HFF-Myc (cell line): ENCODE measurements at places on chromosomes 4 and X.
A peak's percentile ranks its signal among the peaks of the same experiment; 100 is the strongest.

DNA sequence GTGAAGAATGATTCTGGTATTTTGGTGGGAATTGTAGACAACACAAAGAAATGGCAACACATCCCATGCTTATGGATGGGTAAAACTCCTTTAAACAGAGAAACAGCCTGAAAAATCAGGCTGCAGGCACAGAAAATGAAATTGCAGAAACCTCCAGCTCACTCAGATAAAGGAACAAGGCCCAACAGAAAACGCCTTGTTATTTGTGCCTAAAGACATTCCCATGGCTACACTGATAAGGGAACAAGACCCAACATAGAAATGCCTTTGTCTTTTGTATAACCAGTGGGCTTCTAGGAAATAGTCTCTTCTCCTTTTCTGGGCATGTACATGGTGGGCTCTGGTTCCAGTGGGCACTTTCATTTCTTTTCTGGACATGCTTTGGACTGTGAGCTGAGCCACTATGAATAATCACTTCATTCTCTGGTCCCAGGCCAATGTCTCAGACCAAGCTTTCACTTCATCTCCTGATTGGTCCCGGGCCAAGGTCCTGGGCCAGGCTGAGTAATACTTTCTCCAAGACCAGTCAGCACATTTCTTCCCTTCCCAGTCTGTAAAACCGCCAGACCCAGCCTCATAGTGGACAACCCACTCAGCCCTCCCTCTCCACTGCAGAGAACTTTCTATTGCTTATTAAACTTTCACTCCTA lies 160.5 kb downstream of the TBX22 start:
- DNase-seq: no peak

GRCh38 chr4:156954587-156954986 lies 17.0 kb downstream of the PDGFC start:
- no peak for DNase-seq

DNA sequence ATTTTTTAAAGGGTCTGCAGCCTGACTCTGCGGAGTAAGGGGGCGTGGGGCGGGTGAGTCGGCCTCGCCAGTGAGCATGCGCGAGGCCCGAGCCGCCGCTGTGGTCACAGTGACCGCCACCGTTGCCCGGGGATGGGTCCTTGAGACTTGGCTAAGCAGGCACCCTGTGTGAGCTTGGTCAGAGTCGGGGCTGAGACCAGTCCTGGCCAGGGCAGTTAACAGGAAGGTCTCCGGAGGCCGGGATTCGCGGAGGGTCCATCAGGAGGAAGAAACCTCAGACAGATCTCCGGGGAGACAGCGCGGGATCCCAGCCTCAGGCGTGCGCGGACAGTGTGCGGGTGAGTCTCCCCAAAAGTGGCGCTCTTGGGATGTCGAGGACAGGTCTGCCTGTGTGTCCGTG lies 1384.4 kb upstream of the PCDH10 start:
- no peak for DNase-seq

DNA sequence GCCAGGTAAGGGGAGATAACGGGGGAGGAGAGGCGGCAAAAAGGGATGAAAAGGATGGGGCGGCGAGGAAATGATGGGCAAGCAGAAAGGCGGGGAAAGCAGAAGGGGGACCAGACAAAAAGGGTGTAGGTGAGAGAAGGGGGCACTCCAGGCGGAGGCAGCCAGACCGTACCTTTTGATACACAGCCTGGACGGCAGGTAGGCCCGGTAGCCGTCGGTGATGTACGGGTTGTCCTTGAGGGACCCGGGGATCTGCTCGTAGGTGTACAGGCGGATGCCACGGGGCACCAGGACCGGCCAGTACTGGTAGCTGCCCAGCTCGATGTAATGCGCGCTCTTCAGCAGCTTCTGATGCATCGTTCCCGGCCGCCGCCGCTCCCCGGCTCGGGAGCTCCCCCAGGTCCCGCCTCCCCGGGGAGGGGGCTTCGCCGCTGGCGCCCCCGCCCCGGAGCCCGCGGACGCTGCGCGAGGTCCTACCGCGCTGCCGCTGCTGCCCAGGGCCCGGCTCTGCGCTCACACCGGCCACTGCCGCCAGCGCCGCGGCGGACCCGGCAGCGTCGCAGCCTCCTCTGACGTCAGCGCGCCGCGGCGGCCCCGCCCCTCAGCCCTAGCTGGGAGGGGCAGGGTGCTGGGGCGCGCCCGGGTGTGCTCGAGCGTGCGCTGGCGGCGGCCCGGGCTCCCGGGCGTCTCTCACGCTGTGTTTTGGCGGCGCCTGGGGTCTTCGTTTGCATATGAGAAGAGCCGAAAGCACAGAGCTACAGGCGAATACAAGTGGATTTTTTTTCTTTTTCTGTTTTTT lies at the start of gene PAQR3:
PAQR3 (minus strand) TSS at position 571 of the 799 bp plus-strand sequence; CDS start at position 357, 214 bp downstream.
- DNase-seq: no peak

DNA sequence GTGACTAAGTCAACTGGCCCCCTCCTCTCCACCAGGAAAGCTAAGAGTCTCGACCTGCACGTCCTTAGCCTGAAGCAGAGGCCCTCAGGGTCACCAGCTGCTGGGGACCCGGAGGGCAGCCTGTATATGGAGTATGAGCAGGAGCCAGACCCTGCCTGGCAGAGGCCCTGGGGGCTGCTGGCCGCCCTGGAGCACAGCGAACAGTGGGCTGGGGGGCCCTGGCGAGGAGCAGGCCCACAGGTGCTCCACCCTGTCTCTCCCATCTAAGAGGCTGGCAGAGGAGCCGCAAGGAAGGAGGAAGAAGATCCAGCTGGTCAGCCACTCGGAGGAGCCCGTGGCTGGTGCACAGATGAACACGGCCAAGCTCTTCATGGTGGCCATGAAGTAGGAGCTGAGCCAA lies 61.2 kb downstream of the ALPK1 start:
- no peak for DNase-seq

DNA sequence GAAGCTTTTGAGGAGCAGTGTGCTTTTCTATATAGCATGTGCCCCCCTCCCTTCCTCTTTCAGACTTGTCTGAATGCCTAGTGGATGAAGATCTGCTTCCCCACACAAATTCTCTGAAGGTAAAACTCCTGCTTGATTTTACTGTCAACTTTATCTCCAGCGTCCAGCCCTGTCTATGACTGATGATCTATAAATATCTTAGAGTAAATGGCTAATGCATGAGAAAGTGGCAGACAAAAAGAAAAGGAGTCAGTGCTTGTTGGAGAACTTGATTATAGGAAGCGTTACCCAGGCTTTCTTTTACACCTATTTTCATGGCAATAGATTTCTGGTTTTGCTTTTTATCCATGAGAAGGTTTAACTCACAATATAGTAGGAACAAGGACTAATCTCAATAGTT lies 168.3 kb upstream of the HS3ST1 start:
- no peak for DNase-seq

DNA sequence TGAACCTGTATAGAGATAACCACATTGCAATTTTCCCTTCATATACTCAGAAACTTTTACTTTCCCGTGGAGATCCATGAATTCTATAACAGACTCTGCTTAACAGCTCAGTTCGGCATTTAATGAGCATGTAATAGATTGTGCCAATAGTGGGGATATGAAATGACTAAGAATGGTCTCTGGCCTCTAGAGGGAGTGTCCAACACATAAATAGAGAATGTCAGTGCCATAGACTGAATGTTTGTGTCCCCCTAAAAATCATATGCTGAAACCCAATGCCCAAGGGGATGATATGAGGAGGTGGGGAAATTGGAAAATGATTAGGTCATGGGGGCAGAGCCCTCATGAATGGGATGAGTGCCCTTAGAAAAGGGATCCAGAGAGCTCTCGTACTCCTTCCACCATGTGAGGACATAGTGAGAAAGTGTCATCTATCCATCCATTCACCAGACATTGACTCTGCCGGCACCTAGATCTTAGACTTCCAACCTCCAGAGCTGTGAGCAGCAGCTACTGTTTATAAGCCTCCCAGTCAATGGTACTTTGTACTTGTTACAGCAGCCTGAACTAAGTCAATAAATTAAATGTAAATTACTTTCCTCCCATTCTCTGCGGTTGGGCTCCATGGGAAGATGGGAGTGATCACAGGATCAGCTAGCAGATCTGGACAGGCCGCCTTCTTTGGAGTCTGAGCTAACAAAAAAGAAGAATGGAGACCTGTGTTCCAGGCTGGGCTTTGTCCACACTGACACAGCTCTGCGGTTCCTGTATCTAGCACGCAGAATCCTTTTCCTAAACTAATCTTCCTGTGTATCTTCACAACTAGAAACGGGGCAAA lies 28.1 kb upstream of the HPSE start:
- DNase-seq: peak; percentile 29

DNA sequence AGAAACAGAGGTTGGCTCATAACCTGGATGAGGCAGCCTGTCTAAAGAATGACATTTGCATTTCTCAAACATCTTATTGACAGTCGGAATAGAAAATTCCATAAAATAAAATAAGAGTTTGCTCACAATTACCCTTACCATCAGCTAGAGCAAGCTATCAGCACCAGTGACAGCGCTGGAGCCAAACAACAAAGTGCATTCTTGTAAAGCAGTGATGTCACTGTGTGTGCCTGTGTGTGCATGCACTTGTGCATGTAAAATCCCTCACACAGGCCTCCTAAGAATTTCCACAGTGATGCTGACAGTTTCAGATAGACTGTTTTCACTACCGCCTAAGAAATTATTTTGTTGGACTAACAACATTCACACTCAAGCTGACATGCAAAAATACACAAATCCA lies 77.6 kb downstream of the EVC2 start:
- DNase-seq: no peak

- no peak for DNase-seq
These were observed 17.1 kb upstream of the GPRIN3 start for GRCh38 chr4:89324671-89325070.

DNA sequence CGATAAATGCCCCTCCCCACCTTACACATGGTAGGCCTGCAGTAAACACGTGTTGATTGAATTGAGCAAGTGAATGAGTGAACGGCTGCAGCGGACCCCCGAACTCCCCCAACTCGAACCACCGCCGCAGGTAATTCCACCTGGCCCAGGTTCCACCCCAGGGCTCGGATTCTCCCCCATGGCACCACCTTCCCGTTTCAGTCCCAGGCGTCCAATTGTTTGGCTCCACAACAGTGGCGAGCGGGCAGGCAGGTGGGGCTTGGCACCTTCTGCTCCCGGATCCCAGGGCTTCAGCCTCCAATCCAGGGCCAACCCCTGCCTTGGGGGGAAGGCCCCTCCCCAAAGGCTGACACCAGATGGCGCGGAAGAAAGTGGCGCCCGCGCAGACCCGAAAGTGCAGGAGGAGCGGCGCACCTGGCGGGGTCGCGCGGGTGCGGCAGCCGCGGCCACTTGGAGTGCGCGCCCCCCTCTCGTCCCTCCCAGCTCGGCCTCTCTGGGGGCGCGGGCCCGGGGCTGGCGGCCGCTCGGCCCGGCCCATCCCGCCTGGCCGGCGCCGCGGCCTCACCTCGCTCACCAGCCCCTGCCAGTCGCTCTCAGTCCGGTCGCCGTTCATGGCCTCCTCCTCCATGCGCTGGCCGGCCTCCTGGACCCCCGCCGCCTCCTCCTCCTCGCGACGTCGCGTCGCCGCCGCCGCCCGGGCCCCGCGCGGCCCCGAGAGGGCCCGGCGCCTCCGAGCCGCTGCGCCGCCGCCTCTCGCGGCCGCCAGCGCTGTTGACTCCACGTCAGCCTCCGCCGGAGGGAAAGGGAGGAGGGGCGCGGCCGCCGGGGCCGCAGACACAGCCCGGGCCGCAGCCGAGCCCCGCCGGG lies at the start of gene CCDC149:
CCDC149 (minus strand) TSS at position 791 of the 867 bp plus-strand sequence; CDS start at position 613, 178 bp downstream.
- DNase-seq: no peak

- peak; percentile 97 for DNase-seq
These were observed 152.6 kb downstream of the GASK1B start for GRCh38 chr4:158020176-158020575.

- DNase-seq: no peak
These were observed 169.8 kb upstream of the JADE1 start for GRCh38 chr4:128639541-128640270.

DNA sequence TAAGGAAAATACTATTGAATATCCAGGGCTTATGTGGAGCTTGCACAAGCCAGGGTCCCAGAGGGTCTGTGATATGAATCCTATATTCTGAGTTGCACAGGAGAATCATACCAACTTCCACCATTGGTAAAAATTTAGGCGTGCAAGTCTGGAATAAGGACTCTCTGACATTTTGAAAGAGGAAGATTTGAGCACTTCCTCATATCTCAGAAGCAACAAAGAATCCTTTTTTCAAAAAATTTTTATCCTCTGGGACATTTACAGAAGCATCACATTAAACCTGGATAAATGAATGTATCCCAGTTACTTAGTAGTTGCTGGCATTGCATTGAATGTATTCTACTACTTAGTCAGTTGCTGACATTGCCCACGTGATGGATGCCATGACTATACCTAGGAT lies 24.2 kb upstream of the CAMK2D start:
- DNase-seq: no peak

GRCh38 chr4:104973708-104974107 lies 173.0 kb upstream of the TET2 start:
- no peak for DNase-seq

- no peak for DNase-seq
These were observed 105.3 kb downstream of the KDR start for GRCh38 chr4:55020131-55020530.

DNA sequence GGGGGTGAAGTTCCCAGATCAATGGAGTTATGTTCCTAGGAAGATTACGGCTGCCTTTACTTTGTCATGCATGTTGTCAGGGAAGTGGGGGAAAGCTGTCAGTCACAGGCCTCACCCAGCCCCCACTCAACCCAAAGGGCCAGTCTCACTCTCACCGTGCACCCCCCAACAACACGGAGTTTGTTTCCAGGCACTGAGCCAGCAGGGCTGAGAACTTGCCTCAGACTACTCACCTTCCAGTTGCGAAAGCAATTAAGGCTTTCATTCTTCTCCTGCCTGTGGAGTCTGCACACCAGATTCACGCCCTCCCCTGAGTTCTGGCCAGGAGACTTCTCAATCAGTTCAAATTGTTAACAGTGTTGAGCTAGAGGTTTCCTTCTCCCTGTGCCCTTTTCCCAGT lies 114.3 kb downstream of the SH3BGRL start:
- DNase-seq: no peak

DNA sequence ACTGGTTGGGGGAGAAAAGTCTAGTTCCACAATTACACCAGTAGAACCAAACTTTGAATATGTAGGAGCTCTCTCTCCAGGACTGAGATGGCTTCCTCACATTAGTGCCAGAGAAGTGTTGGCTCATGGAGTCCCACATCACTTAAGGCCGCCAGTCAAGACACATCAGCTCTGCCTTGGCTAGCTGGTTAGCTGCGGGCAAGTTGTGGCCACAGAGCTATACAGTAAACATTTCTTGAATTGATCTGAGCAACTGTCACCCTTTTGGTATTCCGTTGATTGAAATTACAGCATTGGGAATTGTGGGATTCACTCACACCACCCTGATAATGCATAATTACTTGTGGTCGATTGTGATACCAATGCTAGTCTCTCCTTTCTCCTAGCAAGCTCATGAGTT lies 76.2 kb downstream of the LNX1 start:
- DNase-seq: no peak

DNA sequence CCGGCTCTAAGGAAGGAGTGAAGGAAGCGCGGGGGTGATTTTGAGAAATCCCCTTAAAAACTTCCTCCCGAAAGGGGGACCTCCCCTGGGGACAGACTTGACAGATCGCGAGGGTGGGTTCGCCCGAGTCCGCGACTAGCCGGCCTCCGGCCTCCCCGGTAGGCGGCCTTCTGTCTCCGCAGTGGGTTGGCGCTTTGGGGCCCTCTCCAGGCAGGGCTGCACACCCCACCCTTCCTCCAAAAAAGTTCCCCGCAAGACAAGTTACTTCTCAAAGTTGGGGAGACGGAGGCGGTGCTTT lies 24.8 kb downstream of the HOPX start:
- no peak for DNase-seq

GRCh38 chr4:168908093-168908492 lies 102.0 kb downstream of the CBR4 start:
- no peak for DNase-seq

GRCh38 chr4:98779088-98779487 lies 120.7 kb upstream of the TSPAN5 start:
- DNase-seq: no peak

GRCh38 chrX:84830836-84831235 lies 172.8 kb upstream of the APOOL start:
- no peak for DNase-seq
